ENCODE measurements at places on chromosomes 1 and 21.

DNA sequence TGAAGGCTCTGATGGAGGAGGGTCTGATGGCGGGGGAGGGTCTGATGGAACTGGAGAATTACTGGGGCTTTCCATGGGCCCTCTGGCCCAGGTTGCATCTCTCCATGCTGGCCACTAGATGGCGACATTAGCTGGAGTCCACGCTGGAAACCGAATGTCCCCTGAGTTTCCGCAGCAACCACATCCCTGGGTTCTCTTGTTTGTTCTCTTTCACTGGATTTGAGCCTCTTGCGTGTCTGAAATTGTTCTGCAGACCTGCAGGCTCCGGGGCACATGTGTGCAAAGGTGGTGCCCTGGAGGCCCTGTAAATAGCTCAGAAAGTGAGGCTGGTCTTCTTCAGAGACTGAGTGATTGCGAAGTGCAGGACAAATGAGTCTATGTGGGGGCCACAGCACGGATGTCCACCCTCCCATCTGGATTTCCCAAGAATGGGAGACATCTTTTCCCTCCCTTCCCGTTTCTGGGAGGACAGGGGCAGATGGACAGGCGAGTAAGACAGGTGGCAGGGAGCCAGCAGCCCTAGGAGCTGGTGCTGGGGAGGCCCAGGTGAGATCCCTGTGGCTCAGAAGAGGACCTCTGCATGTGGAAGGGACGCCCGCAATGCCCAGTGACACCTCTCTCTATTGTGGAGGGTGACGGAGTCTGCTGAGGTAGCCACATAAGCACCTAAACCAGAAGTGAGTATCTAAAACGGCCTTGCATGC, 73.2 kb upstream of the ABCG1 start:
- peak; percentile 80 for DNase-seq

DNA sequence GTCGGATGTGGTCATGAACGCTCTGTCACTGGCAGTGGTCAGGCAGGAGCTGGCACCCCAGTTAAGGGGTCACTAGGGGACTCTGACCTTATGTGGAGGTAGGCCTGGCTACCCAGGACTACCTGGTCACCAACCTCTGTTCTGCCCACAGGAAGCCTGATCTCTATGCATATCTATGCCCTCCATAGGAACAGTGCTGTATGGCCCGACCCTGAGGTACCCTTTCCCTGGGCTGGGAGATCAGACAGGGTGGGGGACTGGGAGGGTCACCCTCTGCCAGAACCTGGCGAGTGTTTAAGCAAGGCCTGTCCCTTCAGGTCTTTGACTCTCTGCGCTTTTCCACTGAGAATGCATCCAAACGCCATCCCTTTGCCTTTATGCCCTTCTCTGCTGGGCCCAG, 19.0 kb downstream of the CYP4B1 start:
- no peak for DNase-seq

GRCh38 chr1:61293197-61293596, 210.8 kb downstream of the NFIA start:
- no peak for DNase-seq

DNA sequence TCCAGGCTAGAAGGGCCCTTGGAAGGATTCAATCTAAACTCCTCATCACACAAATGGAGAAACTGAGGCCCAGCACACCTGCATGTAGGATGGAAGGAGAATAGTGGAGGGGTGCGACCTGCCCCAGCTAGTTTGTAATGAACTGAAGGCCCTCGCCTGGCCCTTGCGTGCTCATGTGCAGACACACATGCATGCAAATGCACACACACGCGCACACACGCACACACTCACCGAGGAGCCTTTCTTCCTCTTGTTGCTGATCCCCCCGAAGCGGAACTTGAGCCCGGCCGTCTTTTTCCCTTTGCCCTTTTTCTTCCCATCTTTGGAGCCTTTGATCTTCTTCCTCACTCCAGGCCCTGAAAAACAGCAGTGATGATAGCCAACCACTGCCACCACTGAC, 27.9 kb downstream of the CHD5 start:
- DNase-seq, result no peak

DNA sequence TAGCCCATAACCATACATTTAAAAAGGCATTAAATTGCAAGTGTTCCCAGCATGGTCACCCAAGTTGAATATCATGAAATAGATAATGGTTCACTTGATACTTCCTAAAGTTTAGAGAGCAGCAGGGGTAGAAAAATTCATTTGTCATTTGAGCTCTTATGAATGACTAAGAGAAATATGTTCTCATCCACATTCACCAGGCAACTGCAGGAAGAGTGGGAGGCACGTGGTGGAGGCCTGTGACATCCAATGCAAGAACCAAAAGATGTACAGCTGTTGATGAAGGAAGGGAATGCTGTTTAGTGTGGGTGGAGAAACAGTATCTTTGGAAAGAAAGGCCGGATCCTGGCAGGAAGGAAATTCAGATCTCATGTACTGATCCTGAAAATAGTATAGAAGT, 473.1 kb downstream of the ADGRL2 start:
- DNase-seq, result no peak

DNA sequence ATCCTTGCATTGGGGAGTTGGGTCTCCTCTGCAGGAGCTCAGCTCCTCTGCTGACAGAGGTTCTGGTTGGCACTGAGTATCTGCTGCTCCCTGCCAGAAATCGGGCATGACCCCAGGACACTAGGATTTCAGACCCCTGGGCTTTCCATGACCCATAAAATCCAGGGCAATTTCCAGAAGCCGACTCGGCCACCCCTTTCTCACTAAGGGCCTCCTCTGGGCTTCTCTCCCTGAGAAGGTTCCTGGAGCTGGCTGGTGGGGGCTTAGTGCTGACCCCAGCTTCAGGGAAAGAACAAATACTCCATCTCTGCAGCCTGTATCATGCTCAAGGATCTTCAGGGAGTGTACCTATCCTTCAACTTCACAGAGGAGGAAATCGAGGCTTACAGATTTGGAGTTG, 603.4 kb downstream of the PTPRU start:
- no peak for DNase-seq

- DNase-seq, result no peak
These were observed 1.2 kb upstream of the ADPRS start for GRCh38 chr1:36087233-36088123.

GRCh38 chr1:54968551-54968950, 11.9 kb upstream of the TMEM61 start:
- DNase-seq, result no peak

- DNase-seq, result no peak
These were observed 54.7 kb downstream of the LBR start for GRCh38 chr1:225373155-225373554.

DNA sequence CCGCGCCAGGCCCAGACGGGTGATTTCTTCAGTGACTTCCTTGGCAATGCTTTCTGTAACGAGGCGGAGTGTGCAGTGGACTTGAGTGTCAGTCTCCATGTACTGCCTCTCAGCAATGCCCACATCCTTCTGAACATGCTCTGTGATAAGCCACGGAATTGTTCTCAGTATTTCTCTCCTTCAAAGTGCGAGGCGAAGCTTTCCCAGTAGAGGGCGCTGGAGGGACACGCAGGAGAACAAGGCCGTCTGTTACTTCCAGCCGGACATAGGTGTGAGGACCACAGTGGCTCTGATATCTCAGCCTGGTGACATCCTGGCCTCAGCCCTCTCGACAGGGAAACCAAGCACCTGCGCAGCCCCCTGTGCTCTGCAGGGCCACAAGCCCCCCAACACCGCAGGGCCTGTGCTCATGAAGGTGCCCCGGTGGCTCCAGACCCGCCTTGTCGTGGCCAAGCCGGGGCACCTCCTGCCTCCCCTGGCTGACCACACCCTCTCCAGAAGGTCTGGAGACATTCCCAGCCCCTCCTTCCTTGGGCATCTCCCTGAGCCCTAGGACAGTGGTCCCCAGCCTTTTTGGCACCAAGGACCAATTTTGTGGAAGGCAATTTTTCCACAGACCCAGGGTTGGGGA, 46.1 kb upstream of the BACE2 start:
- peak; percentile 30 for DNase-seq

- DNase-seq, result no peak
These were observed 84.5 kb upstream of the BCL10 start for GRCh38 chr1:85360730-85361493.

DNA sequence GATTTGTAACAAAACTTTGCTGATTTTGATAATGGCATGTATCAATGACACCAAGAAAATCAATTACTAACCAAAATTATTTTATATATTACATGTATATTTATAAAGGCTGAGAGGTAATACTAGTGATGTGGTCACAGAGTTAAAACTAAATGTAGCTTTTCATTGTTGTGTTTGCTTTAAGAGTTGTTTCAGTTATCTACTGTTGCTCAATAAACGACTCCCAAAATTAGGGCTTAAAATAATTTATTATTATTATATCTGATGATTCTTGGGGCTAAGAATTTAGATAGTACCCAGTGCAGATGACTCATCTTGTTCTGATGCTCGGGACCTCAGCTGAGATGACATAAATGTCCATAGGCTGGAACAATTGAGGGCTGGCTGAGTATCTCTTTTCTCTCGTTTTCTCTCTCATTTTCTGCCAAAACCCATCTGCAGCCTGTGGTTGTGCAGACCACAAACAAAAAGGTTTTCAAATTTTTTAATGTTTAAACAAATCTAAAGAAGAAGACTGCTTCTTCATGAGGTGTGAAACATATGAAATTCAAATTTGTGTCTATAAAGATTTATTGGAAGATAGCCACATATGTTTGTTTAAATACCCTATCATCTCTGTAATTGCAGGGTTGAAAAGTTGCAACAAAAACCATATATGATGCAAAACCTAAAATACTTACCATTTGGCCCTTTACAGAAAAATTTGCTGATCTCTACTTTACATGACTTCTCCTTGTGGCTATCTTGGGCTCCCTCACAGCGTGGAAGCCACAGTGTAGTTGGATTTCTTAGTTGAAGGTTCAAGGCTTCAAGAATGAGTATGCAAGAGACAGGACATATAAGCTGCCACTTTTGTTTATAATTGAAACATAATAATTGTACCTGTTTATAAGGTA, 14.8 kb upstream of the PTPRC start:
- DNase-seq, result peak; percentile 11

DNA sequence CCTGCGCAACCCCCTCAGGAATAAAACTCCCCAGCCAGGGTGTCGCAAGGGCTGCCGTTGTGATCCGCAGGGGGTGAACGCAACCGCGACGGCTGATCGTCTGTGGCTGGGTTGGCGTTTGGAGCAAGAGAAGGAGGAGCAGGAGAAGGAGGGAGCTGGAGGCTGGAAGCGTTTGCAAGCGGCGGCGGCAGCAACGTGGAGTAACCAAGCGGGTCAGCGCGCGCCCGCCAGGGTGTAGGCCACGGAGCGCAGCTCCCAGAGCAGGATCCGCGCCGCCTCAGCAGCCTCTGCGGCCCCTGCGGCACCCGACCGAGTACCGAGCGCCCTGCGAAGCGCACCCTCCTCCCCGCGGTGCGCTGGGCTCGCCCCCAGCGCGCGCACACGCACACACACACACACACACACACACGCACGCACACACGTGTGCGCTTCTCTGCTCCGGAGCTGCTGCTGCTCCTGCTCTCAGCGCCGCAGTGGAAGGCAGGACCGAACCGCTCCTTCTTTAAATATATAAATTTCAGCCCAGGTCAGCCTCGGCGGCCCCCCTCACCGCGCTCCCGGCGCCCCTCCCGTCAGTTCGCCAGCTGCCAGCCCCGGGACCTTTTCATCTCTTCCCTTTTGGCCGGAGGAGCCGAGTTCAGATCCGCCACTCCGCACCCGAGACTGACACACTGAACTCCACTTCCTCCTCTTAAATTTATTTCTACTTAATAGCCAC, 696 bp downstream of the TGFB2 start:
- DNase-seq, result peak; percentile 70

GRCh38 chr1:192579010-192579738, 3.6 kb downstream of the RGS1 start:
- DNase-seq, result no peak

DNA sequence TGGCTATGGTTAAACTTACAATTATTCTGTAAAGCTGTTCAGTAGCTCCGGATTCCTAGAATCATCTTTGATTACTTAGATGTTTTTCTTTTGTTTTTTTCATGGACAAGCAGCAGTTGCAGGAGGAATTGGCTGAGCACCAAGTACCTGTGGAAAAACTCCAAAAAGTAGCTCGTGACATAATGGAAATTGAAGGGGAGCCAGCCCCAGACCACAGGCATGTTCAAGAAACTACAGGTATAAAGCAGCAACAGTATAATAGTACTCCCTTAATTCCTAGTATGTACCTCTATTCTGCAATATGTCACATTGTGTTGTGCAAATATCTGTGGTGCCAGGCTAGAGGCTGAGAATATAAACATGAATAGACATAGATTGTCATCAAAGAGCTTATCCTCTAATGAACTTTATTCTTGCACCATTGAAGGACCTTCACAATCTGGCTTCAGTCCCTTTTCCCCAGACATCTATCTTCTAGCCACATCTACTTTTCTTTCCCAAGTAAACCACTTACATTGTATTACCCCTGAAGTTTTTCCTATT, 132.3 kb upstream of the BMP8A start:
- no peak for DNase-seq

DNA sequence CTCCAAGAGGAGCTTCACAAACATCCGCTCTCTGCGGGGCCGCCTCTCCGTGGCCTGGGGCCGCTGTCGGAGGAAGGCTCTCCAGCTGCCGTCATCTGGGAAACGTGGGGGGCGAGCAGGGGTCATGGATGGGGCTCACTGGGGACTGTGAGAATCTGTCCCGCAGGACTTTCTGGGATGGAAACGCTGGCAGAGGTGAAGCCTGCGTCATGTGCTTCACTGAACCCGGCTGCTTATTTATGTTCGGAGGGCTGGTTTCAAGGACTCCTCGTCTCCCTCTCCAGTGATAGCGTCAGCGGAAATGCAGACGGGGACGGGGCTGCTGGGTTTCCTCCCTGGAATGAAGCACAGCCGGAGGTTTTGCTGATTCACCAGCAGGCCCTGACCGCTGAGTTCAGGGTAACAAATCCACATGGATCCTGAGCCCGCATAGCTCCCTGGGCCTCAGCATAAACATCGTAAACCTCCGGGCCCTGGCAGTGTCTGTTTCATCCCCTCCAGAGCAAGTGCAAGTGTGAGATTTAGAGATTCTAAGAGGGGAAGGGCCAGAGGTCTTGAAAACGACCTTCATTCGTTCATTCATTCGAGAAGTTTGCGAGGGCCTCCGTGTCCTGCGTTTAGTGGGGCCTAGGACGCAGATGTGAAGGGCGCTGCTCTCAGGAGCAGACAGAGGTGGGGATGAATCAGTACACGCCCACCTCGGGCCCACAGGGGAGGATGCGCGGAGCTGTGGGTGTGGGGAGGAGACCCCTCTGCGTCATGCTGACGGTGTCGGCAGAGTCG, 7.0 kb upstream of the POFUT2 start:
- peak; percentile 48 for DNase-seq

- DNase-seq, result no peak
These were observed 85.8 kb upstream of the IPO9 start for GRCh38 chr1:201742955-201743805.

All from urothelium cell line (cell line).